ENCODE measurements at places on chromosomes 7 and 10.

- DNase-seq, result no peak
These were observed 46.7 kb downstream of the FZD1 start for GRCh38 chr7:91310830-91311460.

DNA sequence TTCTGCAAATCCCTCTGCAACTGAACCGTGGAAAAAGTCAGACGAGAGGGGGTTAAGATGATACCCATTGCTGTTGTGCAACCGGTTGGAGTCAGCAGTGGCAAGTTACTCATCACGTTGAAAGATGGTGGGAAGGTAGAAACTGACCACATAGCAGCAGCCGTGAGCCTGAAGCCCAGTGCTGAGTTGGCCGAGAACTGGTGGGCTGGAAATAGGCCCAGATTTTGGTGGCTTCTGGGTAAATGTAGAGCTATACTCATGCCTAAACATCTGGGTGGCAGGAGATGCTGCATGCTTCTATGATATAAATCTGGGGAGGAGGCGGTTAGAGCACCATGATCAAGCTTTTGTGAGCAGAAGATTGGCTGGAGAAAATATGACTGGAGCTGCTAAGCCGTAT, 78.6 kb downstream of the ARL5B start:
- no peak for DNase-seq

DNA sequence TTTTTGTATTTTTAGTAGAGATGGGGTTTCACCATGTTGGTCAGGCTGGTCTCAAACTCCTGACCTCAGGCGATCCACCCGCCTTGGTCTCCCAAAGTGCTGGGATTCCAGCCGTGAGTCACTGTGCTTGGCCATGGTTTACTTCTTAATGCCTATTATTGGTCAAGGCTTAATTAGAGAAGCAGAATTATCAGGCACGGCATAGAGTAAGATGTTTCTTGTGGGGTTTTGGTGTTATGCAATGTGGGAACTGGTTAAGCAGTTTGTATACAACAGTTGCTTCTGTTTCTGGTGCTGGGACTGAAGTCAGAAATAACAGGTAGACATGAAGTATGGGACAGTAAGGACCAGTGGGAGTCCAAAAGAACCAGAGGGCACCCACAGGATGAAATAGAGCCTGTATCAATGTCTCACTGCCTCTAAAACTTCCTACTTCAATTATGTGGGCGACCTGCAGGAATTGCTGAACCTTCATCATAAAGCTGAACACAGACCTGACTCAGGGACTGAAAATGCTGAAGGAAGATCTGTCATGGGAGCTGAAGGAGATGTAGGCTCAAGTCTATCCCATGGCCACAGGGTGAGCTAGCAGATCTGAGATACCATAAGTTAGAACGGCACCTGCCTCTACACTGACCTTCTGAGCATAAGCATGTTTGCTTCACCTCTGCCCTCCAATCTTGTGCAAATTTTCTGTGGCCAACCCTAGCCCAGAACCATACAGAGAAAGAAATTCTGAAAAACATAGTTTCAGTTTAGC, 38.3 kb upstream of the VCL start:
- peak; percentile 77 for DNase-seq

GRCh38 chr7:43630482-43630881, 47.6 kb downstream of the STK17A start:
- no peak for DNase-seq

DNA sequence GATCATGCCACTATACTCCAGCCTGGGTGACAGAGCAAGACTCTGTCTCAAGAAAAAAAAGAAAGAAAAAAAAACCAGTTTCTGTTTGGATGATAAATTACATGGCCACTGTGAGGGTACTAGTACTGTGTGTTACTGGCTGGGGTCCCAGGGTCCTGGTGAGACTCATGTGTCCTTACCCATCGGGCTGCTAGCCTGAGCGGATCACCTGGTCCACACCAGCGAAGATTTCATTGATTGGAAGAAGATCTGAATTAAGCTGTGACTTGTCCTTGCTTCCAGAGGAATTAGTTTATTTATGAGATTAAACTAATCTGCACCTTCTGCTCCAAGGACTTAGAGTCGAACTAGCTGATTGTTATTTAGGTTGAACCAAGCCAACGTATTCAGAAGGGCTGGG, 40.0 kb upstream of the BAMBI start:
- DNase-seq, result no peak

DNA sequence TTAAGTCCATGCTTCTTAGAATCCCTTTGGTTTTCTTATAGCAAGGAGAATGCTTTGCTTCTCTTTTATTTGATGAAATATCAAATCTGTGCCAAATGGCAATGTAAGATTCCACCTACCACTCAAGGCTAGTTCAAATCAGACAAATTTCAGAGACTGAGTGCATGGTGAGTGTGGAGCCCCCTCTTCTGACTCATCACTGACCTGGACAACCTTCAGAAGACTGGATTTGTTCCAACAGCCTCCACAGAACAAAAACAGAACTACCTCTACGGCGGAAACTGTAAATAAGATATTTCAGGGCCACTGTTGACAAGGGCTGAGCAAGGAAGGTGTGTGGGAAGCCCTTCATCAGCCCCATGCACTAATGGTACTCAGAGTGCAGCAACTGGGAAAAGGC, 21.1 kb downstream of the NCAPG2 start:
- DNase-seq, result no peak

GRCh38 chr10:73888514-73888913, 14.2 kb upstream of the CAMK2G start:
- no peak for DNase-seq

GRCh38 chr10:72243822-72244437, 27.9 kb upstream of the ASCC1 start:
- DNase-seq, result no peak

DNA sequence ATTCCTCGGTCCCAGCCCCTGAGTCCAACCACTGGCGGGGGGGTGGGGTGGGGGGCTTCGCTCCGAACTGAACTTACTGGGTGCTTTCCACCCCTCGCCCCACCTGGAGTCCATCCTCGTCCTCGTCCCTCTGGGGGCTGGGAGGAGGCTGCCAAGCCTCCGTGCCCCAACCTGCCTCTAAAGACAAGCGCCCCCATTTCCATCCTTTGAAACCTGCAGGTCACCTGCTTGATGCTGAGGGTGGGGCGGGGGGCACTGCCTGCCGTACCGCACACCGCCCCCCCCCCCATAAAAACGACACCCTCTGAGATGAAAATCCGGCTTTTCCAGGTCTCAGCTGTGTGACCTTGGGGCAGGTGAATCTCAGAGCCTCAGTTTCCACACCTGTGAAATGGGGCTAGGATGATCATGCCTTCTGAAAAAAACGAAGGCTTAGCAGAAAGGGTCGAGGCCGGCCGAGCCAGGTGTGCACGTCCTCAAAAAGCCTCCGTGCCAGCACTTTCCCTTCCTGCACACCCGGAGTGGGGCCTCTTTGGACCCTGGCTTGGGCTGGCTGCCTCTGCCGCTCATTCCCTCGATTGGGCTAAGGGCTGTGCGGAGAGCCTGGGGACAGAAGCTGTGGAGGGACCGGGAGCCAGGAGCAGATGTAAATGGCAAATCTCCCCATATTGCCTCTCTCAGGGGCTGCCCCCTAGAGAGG, 967 bp downstream of the ELFN1 start:
- DNase-seq, result no peak

GRCh38 chr7:93147363-93147762, 822 bp downstream of the SAMD9L start:
- DNase-seq, result no peak

GRCh38 chr7:100400041-100400440, 26.8 kb downstream of the PILRA start:
- no peak for DNase-seq

DNA sequence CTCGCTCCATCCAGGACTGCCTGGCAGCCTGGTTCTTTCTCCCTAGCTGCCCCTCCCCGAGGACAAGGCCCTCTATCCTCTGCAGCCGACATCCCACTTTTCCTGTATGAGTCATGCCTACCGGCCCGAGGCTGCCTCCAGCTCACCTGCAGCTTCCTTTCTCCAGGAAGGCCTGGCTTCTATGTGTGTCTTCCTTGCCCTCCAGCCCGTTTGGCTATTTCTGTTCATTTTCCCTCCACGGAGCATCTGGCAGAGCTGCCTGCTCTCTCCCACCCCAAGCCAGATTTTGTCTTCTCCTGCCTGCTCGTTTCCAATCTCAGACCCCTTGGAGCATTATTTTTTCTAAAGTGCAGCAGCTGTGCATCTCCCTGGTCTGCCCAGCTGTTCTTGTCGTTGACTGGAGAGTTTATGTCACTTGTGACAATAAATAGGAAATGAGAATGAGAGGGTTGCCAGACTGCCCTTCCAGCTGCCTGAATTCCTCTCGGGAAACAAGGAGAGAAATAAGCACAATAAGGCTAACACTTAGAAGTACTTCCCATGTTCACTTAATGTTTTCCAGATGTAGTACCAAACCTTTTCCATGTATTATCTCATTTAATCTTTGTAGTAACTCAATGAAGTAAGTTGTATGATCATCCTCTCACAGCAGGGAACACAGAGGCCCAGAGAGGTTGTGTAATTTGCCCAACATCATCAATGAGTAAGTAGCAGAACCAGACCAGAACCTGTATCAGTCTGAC, 19.7 kb downstream of the UBTD1 start:
- DNase-seq, result no peak
